ENCODE measurements at places on chromosomes 7 and 10.

- no peak for DNase-seq
These were observed 30.0 kb downstream of the MTERF1 start for GRCh38 chr7:91850455-91850854.

GRCh38 chr7:3138997-3139396 lies 95.3 kb upstream of the CARD11 start:
- no peak for DNase-seq

- no peak for DNase-seq
These were observed 85.4 kb downstream of the CCNY start for GRCh38 chr10:35421553-35422178.

DNA sequence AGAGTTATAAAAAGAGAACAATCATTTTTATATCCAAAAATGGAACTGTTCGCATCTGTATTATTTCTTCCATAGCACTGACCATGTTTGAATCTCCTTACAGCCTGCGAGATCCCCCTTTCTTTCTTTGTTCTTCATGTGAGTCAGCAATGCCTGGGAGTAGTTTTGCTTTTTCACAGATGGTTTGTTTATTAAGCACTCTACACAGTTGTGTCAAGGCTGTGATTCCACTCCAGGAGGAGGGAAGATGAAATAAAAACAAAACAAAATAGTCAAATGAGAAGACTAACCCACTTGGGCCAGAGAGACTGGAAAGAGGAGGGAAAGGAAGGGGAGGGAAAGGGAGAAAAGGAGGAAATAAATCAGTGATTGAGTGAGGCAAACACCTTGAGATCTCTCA lies 7.8 kb downstream of the LIPF start:
- no peak for DNase-seq

DNA sequence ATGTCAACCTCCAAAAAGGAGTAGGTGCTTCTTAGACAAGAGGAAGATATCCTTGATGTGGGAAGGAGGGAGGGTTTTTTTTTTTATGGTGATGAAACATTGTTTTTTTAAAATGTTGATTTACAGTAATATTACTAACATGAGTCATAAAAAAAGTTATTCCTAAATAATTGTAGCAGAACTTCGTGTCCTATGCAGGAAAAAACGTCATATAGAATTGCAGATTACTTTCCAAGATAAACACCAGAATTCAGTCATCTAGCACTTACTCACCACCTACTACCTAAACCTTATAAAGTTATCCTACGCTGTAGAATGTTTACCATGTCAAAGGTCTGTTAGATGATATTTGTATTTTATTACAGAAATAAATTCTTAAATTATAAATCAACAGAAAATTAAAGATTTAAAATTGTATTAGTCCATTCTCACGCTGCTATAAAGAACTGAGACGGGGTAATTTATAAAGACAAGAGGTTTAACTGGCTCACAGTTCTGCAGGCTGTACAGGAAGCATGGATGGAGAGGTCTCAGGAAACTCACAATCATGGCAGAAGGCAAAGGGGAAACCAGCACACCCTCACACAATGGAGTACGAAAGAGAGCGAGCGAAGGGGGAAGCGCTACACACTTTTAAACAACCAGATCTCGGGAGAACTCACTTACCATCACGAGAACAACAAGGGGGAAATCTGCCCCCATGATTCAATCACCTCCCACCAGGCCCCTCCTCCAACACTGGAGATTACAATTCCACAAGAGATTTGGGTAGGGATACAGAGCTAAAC lies 105.2 kb upstream of the NEBL start:
- DNase-seq: no peak

DNA sequence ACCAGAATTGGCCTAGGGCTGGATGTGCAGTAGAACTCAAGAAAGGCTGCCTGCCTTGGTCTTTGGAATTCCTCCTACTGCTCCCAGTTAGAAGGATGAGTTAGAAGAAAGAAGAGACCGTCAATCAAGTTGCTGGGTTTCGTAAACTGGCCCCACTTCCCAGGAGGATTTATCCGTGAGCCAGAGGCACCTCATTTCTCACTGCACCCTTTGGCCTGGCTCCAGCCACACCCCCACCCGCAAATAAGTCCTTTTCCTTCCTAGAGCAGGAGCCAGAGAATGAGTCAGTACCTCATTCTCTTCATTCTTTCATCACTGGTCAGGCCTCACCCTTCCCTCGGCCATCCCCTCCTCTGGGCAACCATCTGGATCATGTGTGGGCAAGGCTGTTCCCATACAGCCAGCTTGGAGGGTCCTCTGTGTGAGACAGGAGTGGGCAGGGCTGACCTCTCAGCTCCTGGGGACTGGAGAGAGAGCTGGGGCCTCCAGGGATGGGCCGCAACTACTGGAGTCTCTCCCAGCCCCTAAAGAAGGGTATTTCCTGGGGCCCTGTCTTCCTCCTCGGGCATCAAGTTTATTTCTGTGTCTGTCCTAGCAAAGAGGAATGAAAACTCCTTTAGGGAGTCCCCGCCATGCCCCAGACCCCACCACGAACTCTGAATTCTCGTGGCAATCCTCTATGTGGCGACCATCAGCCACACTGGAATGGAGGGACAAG lies 87.2 kb upstream of the DUSP5 start:
- DNase-seq: no peak
